ENCODE measurements at places on chromosomes 4 and X.

- no peak for DNase-seq
These were observed 295.8 kb upstream of the SLC7A11 start for GRCh38 chr4:138537731-138538490.

- DNase-seq, result no peak
These were observed 2.2 kb downstream of the GRIA2 start for GRCh38 chr4:157222771-157223160.

- no peak for DNase-seq
These were observed 21.9 kb downstream of the TRIML1 start for GRCh38 chr4:188161167-188161566.

DNA sequence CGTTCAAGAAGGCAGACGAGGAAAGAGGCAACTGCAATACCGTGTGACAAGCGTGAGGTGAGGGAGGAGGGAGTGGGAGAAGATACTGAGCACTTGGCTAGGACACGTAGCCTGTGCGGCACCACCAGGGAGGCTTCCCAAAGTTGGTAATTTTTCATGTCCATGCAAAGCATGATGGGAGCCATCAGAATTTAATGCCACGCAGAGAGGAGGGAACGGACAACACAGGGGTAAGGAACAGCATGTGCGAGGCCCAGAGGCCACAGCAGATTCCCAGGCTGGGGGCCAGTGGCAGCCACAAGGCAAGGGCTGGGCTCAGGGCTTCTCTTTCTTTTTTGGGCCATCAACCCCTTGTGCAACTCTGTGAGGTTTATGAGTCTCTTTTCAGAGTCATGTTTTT, 11.0 kb upstream of the CLDN24 start:
- DNase-seq, result no peak

DNA sequence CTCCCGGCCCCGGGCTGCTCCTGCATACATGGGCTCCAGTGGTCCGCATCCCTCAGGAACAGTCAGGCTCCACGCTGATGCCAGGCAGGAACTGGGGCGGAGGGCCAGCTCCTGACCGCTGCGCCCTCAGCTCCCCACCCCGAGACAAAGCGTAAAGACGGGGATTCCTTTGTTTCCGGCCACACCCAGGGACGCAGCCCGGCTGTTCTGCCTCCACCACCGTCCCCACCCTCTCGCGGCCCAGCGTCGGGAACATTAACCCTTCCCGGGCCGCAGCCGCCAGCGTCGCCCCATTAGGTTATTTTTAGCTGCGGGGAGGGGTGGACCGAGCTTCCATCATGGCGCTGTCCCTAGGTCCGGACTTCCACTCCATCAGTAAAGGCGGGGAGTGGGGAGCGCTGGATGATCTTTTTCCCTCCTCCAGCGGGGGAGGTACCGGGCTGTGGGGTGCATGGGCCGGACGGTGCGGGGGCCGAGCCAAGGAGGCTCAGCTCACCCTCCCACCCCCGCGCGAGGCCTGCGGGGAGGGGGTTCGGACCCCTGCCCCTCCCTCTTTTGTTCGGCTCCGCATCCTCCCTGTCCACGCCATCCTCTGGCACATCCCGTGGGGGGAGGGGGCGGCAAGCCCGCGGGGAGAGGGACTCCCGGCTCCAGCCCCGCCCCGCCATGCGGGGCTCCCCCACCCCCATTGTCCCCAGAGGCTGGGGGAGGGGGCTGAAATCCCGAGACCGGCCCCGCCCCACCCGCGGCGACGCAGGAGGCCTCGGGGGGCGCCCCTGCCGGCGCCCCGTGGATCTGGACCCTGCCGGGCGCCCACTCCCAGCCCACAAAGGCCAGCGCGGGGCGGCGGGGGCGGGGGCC, 5.3 kb downstream of the CRMP1 start:
- DNase-seq, result no peak

GRCh38 chr4:188046657-188047056, 51.1 kb downstream of the ZFP42 start:
- DNase-seq, result no peak

DNA sequence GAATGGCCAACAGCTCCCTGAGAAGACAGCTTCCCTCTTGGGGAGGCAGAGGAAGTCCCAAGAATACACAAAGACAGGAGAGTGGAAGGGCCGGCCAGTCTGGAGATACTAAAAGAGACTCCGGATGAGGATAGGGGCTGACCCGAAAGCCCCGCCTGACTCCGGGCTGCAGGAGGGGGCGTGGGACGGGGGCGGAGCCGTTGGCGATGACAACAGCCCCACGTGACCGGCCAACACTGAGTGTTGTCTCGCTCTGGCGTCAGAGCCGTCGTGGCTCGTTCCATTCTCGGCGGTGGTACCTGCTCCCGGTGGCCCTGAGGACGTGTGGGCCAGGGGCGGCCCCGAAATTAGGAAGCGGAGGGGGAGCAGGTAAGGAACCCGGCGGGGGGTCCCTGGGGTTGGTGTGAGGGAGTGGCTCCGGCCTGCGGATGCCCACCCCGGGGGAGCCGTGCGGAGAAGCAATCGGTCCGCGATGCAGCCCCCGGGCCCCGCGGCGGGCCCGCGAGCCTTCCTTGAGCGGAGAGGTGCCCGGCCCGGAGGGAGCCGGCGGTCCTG, at the start of gene BEX4:
Gene BEX4, plus strand, starts transcription at position 239 of the 555 bp plus-strand sequence. CDS start 1,046 bp downstream, outside the sequence.
- peak; percentile 48 for DNase-seq

GRCh38 chr4:158295053-158295452, 84.8 kb downstream of the TMEM144 start:
- no peak for DNase-seq

DNA sequence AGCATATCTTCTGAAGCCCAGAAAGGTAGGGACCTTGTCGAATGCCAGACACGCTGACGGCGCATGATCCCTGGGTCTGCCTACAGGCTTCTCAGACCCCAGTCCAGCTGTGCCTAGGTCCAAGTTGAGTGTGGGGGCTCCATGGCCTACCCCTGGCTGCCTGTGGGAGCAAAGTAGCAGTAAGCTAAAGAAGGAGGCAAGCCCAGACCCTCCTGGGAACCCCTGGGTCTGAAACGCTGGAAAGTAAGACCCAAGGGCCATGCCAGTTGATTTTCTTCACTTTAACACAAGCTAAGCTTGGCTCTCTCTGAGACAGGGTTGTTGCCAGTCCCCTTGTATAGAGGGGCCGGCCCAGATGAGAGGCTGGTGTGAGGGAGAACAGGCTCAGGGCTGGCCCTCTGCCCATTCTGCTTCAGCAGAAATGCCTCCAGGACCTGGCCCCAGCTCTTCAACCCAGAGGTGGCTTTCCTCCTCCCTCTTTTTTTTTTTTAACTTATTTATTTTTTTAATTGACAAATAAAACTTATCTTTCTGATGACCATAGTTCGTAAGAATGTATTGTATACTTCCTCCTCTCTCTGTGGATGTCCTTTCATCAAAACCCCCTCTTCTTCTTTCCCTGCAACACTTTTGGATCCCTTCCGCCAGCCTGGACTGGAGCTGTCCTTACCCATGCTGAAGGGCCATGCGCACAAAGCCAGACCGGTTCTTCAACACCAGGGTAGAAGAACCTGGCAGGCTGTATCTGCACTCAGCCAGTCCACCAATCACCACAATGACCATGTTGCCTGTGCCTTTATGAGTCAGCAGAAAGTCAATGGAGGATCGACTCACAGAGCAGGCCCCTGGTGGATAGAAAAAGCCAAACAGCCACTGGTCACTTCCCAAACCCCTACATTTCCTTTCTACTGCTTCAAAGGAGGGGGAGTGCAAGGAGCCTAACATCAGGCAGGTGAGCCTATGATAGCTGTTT, 7.1 kb downstream of the AWAT2 start:
- no peak for DNase-seq
